Adrenal gland (tissue), 19 donors: ENCODE measurements at places on chromosomes 1 and 21. TPM values are rescaled to one million over a fixed set of nuclear protein-coding genes. Genes with fewer than 3 reads are reported as not detected.

The CD160 gene
- not detected for total RNA-seq

The DNASE2B gene
- not detected for total RNA-seq

The RSPH1 gene
- total RNA-seq, result not detected

The FCER1A gene
- total RNA-seq, result 2.0 TPM

The ATP1A2 gene
- total RNA-seq, result 0.87 TPM

The OR2T11 gene
- total RNA-seq, result not detected

The WDR64 gene
- not detected for total RNA-seq

The ANXA9 gene
- 0.50 TPM for total RNA-seq

The COL18A1 gene
- 109 TPM for total RNA-seq

The COL8A2 gene
- 3.6 TPM for total RNA-seq

The C8B gene
- not detected for total RNA-seq

The NMNAT1 gene
- 10.2 TPM for total RNA-seq

The ERG gene
- total RNA-seq, result 11.1 TPM

The S100A12 gene
- not detected for total RNA-seq

The TTC39A gene
- total RNA-seq, result 44.8 TPM

The CYP4A11 gene
- 0.15 TPM for total RNA-seq

The C1orf105 gene
- not detected for total RNA-seq

The SLC9C2 gene
- not detected for total RNA-seq

The HHAT gene
- total RNA-seq, result 15.7 TPM

The PLPPR4 gene
- total RNA-seq, result 1.1 TPM

The DIO1 gene
- not detected for total RNA-seq

The SEMA6C gene
- total RNA-seq, result 2.3 TPM

The SYCP1 gene
- total RNA-seq, result not detected

The CNKSR1 gene
- total RNA-seq, result not detected

The ANKRD35 gene
- 0.39 TPM for total RNA-seq

The FALEC gene
- total RNA-seq, result not detected

The CHRM3 gene
- 4.8 TPM for total RNA-seq

The CLCA1 gene
- 0.15 TPM for total RNA-seq

The CLCNKB gene
- 0.69 TPM for total RNA-seq

The PTAFR gene
- 7.4 TPM for total RNA-seq
